ENCODE measurements at places on chromosomes 6 and 20.

GRCh38 chr6:22135395-22135794 lies 161.4 kb downstream of the PRL start:
- no peak for DNase-seq

DNA sequence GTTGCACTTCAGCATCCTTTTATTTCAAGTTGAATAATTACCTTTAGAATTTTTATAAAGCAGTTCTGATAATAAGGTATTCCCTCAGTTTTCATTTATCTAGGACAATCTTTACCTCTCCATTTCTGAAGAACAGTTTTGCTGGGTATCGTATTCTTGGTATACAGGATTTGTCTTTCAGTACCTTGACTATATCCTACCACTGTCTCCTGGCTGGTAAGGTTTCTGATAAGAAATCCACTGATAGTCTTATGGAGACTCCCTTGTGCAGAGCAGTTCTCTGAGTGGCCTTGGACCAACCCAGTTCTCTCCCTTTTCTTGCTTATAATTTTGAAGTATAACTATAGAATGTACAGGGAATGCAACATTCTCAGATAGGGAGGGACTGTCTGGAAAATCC lies 51.3 kb upstream of the SAMD3 start:
- no peak for DNase-seq

- DNase-seq, result no peak
These were observed 140.5 kb upstream of the OPRM1 start for GRCh38 chr6:153898360-153899059.

- DNase-seq, result no peak
These were observed 17.0 kb downstream of the SIRT5 start for GRCh38 chr6:13591205-13591921.

GRCh38 chr20:21182832-21183563 lies 57.1 kb downstream of the KIZ start:
- DNase-seq, result peak; percentile 37

DNA sequence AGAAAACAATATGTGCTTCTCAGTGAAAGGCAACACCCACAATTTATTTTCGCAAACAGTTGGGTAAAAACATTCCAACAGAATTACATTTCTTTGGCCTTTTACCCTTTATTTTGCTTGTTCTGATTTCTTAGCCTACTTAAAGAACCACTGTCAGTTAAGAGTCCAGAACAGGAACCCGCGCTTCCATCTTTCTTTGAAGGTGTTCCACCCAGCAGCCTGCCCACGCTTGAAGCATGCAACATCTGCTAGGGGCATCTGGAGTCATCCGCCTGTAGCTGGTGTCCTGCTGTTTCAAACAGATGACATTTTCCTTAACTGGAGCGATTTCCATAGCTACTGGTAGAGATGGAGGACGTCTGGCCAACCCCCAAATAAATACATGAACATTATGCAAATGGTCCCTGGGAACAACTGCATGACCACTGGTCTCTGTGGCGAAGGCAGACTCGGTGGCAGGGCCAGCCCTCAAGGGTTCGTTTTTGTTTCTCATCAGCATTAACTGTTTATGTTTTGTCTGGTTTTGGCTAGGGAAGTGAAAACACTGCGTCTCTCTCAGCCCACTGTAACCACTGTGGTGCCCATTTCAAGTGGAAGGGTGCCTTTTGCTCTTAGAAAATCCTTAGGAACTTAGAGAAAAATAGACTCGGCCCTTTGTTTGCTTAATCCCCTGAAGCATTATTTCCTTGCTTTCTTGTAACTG lies 51.6 kb downstream of the LAMA4 start:
- DNase-seq, result no peak

DNA sequence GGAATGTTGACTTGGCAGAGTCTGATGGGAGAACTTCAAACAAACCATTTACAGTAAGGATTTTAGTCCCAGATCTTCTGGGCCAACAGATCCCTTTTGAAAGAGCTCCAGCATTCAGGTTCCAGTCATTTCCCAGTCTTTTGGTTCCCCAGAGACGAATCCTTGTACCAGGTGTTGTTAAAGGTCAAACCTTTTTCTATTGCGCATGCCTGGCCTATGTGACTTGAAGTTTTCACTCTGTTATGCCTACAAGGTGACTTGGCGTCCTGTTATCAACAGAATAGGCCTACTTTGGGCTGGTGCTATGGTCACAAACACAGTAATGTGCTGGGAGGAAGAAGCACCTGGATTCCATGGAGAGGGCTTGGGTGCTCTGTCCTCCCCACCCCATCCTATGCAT lies 52.3 kb downstream of the PXDC1 start:
- no peak for DNase-seq

DNA sequence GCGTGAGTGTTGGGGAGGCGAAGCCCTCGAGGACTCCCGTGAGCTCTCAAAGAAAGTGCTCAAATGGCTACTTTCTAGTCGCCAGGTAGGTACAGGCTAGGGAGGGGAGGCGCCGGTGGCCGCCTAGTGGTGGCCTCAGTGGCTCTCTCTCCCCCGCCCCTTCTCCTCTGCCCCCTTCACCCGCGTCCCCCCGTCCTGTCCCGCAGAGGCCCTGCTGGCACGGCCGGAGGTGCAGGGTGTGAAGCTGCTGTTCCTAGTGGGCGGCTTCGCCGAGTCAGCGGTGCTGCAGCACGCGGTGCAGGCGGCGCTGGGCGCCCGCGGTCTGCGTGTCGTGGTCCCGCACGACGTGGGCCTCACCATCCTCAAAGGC lies 16.3 kb downstream of the ADISSP start:
- no peak for DNase-seq

- no peak for DNase-seq
These were observed 159.7 kb downstream of the SLC35B3 start for GRCh38 chr6:8275667-8276066.

DNA sequence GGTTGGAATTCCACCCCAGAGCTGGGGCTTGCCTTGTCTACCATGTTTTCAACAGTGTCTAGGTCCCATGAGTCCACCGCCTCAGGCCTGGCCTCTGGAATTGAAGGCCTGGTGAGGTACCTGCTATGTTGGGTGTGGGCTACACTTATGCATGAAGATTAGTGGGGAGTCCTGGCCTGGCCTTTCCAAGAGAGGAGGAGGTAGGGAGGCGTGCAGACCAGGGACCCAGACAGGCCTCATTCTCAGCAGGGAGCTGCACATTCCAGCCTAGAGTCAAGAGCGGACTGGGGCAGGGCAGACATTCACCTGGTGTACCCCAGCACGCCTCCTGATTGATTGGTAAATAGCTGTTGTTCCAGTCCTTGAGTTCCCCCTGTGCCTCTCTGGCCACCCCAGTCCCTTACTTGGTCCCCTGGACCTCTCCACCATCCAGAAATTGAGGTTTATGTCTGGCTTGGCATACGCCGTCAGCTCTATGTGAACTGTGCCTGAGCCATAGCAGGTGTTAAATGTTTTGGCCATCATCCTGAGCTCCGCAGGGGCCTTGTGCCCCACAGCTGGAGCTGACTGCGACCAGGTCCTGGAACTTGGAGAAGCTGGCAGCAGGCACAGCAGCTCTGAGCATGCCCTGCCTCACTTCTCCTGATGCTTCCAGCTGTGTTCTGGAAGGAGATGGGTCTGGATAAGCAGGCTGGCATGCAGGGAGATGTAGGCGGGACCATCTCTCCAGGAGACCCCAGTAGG lies 8.2 kb upstream of the VEGFA start:
- no peak for DNase-seq

GRCh38 chr20:53769041-53769440 lies 175.4 kb upstream of the ZNF217 start:
- no peak for DNase-seq

- DNase-seq, result no peak
These were observed 442.4 kb upstream of the SOX4 start for GRCh38 chr6:21151119-21151518.

GRCh38 chr6:161189891-161190290 lies 84.0 kb downstream of the AGPAT4 start:
- no peak for DNase-seq

DNA sequence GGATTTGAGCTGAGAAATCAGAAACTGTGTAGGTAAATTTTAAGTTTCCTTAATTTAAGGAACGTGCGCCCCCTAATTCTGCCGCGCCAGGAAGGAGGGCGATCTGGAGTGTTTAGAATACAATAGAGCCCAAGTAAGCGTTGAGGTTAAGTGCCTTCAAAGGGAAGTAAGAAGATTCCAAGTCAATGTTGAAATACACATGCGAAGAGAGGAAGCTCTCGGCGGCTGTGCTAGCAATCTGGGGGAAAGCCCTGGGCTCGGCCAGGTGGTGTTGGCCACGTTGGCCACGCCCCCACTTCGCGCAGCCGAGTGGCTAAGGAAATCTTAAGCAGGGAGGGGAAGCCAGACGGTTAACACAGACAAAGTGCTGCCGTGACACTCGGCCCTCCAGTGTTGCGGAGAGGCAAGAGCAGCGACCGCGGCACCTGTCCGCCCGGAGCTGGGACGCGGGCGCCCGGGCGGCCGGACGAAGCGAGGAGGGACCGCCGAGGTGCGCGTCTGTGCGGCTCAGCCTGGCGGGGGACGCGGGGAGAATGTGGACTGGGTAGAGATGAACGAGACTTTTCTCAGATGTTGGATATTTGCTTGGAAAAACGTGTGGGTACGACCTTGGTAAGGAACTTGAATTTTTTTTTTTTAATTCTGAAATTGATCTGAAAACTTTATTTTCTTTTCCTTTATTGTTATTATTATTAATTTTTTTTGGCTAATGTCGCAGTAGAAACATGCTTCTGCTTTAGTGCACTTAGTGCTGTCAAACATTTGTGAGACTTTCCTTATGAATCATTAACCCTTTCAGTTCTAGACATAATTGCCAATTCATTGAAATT lies at the start of gene PRDM1:
PRDM1 (plus strand) TSS at position 353 of the 830 bp plus-strand sequence; CDS start at position 571, 218 bp downstream.
- DNase-seq, result peak; percentile 64

GRCh38 chr20:51583073-51583472 lies 40.6 kb upstream of the NFATC2 start:
- no peak for DNase-seq

- DNase-seq, result no peak
These were observed 63.5 kb upstream of the PHACTR2 start for GRCh38 chr6:143614235-143614634.

DNA sequence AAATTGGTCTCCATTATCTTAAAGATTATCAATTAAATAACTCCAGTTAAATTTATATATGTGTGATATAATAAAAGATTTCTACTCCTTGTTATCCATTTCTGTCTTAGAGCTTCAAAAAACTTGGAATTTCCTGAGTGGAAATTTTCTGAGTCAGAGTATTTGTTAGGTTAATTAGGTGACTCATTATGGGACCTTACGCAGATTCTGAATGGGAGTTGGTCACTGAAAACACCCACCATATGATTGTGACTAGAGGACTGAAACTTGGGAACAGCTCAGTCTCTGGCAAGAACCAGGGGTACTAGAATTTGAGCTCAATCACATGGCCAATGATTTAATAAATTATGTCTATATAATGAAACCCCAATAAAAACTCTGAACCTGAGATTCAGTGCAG lies 125.4 kb upstream of the HMGCLL1 start:
- DNase-seq, result no peak

GRCh38 chr6:57313009-57313408 lies 4.4 kb upstream of the PRIM2 start:
- no peak for DNase-seq

DNA sequence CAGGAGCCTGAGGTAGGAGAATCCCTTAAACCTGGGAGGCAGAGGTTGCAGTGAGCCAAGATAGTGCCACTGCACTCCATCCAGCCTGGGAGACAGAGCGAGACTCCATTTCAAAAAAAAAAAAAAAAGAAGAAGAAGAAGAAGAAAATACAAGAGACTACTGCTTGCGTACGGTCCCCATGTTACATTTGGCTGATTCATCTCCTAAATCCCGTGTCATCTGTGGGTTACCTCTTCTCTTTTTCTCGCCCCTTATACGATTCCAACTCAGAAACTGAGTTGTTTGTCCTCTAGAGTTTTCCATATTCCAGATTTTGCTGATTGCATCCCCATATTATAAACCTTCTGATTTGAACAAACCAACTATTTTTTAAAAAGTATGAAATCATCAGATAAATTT lies 62.4 kb upstream of the NELFCD start:
- no peak for DNase-seq

GRCh38 chr6:112929641-112930040 lies 582.5 kb downstream of the RFPL4B start:
- DNase-seq, result no peak

DNA sequence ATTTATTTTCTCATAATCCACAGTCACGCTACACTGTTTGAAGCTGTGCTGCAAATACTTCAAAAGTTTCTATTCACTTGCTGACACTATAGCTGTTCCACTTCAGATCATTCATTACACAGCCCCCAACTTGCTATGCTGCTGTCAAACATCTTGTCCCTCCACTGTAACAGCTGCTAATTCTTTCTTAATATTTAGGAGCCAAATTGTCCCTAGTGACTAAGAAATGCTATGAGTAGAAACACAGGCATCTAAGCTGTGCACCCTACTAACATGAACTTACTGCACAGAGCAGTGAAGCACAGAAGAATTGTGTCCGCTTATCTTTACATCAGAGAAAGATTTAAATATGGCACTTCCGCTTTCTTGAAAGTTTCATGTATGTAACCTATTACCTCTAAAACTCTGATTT lies 91.3 kb downstream of the PDE10A start:
- DNase-seq, result no peak

GRCh38 chr6:25035512-25036435 lies 100.0 kb upstream of the RIPOR2 start:
- DNase-seq, result no peak

GRCh38 chr20:10581823-10582222 lies 92.0 kb downstream of the JAG1 start:
- peak; percentile 75 for DNase-seq

DNA sequence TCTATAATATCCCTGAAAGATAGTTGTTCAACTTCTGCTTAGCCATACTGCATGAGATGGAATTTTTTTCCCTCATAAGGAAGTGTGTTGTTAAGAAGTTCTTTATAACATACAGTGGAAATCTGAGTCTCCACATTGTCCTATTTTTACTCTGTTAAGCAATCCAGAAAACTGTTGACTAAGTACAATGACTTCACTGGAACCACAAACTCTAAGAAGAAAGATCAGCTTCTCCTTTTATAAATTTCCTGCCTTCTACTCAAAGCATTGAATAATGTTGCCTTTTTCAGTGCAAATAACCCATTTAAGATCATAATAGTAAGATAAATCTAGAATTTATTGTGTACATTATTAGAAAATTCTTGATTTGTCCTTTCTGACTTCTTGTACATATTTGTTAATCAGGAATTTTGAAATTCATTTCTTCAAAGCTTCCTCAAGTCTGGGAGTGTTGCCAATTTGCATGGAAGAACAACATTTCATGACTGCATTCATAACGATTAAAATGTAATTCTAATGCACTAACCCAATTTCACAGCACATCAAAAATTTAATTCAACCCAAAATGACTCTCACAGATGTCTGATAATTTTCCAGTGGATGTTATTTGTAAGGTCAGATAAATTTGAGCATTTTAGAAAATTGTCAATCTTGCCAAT lies 45.6 kb upstream of the ANKEF1 start:
- DNase-seq, result peak; percentile 59

- peak; percentile 31 for DNase-seq
These were observed 216.2 kb downstream of the NFATC2 start for GRCh38 chr20:51326201-51326819.

DNA sequence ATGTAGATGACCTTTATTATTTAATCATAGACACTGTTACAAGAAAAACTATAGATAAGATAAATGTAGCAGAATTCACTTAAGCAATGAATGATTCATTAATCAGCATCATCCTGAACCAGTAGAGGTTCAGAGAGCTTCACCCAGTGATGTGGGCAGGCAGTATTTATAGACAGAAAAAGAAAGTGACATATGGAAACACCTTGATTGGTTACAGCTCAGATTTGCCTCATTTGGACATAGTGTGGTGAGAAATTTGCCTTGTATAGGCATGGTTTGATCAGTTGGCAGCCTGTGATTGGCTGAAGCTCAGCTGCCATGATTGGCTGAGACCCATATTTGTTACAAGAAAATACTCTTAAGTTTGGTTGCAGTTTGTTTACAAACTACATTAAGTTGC lies 4.6 kb downstream of the C6orf58 start:
- DNase-seq, result no peak
